ENCODE measurements at places on chromosomes 11 and 22.

DNA sequence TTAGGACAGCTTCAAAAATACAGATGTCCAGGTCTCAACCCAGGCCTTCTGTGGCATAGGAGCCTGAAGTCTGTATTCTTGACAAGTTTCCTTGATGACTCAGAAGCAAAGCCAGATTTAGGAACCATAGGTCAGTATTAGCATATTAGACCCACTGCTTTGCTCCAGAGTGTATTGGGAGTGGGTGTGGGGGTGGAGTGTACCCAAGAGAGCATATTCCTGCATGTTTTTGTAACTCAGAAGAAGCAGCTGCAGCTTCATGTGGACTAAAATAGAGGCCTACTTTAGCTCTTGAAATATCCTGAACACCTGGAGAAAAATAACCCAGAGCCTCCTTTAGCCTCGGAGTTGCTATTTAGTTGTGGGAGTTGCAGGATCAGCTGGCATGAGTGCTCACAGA, 106.7 kb downstream of the CCDC81 start:
- peak; percentile 11 for DNase-seq

DNA sequence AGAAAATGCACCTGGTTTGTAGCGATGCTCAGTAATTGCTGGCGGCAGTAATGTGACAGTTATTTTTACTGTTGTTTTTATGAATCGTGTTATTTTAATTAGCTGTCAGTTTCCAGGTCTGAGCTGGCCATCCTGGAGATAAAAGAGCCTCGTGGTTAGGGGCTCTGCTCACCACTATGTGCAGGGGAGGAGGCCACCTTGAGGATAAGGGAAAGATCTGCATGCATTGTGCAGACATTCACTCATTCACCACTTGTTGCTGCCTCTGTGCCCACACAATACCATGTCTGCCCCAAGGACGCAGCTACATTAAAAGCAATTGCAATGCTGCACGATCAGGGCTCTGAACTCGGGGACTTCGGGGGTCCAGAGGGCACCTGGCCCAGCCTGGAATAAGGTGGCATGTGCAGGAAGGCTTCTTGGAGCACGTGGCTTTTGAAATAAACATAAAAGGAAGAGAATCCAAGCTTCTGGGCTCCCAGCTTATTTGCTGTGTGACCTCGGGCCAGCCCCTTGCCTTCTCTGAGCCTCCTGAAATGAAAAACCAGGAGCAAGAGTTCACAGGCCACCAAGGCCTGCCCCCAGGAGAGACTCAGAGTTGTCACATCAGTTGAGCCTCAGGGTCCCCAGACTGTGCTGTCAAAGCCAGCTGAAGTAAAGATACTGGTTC, 44.7 kb upstream of the SHISAL1 start:
- no peak for DNase-seq

GRCh38 chr11:101478587-101479369, 105.0 kb downstream of the TRPC6 start:
- DNase-seq, result no peak

- no peak for DNase-seq
Measured at GRCh38 chr22:22025320-22026156, 43.0 kb upstream of the TOP3B start.

DNA sequence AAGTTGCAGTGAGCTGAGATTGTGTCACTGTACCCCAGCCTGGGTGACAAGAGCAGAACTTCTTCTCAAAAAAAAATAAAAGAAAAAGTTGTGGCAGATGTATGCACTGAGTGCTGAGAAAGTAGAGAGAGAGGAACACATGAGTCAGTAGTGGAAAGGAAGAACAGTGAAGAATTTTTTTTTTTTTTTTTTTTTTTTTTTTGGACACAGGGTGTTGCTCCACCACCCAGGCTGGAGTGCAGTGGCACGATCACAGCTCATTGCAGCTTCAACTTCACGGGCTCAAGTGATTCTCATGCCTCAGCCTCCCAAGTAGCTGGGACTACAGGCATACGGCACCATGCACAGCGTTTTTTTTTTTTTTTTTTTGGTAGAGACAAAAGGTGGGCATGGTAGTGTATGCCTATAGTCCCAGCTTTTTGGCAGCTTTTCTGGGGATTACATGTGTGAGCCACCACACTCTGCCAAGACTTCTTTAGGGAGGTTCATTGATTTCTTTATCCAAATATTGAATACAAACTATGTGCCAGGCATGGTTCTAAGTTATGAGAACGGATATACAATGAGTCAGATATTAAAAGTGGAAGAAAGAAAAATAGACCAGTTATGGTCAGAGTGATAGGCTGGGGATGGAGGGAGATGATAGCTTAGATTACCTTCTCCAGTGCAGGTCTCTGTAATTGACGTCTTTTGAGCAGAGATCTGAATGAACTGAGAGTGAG, 62.0 kb downstream of the YAP1 start:
- peak; percentile 71 for DNase-seq

GRCh38 chr22:28116219-28116673, 197.2 kb upstream of the PITPNB start:
- DNase-seq, result peak; percentile 87

GRCh38 chr11:67033661-67034166, 10.8 kb downstream of the SYT12 start:
- peak; percentile 92 for DNase-seq

GRCh38 chr11:131077340-131077739, 161.1 kb upstream of the SNX19 start:
- DNase-seq, result no peak

DNA sequence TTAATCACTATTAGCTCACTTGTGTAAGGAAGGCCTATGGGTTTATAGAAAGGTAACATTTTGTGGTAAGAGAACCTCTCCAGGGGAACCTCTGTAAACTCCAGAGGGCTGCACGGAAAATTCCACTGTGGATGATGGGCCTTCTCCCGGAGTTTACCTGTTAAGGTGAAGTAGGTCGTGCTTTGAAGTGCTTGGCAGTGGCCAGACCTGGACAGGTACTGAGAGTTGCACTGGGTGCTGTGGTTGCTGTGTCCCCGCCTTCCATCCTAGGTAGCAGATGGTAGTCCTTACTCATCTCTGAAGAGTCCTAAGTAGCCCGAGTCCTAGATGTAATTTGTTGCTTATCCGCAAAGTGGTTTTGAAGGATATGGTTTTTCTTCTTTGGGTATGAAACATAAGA, 133.4 kb downstream of the TEAD1 start:
- DNase-seq, result no peak

GRCh38 chr11:75306529-75306928, 44.9 kb downstream of the ARRB1 start:
- no peak for DNase-seq

GRCh38 chr11:72552399-72552910, 118.1 kb upstream of the CLPB start:
- DNase-seq, result no peak

DNA sequence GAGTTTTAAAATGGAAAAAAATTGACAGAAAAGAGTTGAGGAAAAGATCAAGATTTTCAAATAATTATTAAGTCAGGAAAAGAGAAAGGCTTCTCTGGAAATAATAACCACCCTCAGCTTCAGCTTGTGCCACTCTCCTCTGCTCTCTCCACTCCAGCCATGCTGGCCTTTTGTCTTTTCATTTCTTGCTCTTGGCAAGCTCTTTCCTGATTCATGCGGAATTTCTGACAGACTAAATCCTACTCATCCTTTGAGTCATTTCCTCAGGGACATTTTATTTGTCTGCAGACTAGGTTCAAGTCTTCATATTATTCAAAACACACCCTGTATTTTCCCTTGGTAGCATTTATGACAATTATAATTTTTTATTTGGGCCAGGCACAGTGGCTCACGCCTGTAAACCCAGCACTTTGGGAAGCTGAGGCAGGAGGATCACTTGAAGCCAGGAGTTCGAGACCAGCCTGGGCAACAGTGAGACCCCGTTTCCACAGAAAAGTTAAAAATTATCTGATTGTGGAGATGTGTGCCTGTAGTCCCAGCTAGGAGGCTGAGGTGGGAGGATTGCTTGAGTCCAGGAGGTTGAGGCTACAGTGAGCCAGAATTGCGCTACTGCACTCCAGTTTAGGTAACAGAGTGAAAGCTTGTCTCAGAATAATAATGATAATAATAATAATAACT, 7.8 kb upstream of the P4HA3 start:
- DNase-seq, result peak; percentile 79

DNA sequence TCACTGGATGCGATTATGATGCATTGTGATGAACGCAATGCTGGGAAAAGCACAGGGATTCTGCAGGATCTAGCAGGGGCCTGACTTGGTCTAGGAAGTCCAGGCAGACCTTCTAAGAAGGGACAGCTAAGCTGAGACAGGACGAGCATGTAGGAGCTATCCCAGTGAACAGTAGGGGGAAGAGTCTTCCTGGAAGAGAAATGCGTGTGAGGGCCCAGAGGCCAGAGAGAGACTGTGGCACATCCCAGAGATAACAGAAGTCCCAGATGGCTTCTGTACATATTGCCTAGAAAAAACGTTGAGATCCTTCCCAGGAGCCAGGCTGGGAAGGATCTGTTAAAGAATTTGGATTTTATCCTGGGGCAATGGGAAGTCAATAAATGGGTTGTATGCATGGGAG, 24.6 kb downstream of the RCN1 start:
- no peak for DNase-seq

GRCh38 chr11:36684840-36685801, 87.1 kb upstream of the RAG2 start:
- no peak for DNase-seq

GRCh38 chr22:21856868-21857267, 10.6 kb downstream of the MAPK1 start:
- DNase-seq, result no peak

- peak; percentile 22 for DNase-seq
Measured at GRCh38 chr22:45600790-45601730, 70.6 kb upstream of the ATXN10 start.

- DNase-seq, result no peak
Measured at GRCh38 chr22:32206774-32207758, 2.2 kb upstream of the RFPL2 start.

DNA sequence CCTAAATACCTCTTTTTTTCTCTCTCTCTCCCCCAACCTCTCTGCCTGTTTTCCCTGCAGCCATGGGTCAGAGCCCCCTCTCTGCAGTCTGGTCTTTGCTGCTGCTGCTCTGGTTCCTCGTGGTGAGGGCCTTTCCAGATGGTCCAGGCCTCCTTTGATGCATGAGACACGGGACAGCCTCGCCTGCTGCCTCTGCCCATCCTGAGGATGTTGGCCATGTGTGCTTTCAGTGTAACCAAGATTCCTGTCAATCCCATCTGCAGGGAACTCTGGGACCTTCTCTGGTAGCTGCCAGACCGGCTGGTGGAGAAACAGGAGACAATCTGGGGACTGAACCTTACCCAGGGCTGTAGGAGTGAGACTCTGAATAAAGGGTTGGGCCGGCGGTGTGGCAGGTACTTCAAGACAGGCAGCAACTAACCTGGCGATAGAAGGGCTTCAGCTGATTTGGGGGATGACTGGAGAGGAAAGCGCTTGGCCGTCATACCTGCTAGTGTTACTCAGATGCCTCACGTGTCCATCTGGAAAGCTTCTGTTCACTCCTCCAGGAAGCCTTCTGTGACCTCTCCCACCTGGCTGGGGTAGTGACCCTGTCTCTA, 7.1 kb downstream of the CHRNA10 start:
- no peak for DNase-seq

GRCh38 chr11:124934862-124935547, 842 bp downstream of the HEPACAM start:
- DNase-seq, result peak; percentile 53

GRCh38 chr11:820655-821511, 2.2 kb downstream of the PNPLA2 start:
- DNase-seq, result peak; percentile 93

GRCh38 chr22:27456696-27457503, 344.7 kb downstream of the MN1 start:
- peak; percentile 87 for DNase-seq

All from AG08395 (cell line).